ENCODE measurements at places on chromosomes 1 and 21. TPM values are rescaled to one million over a fixed set of nuclear protein-coding genes. Genes with fewer than 3 reads are reported as not detected.

Gene AMY1C
- not detected for total RNA-seq

Gene LEFTY2
- total RNA-seq: not detected

- DNase-seq: peak; percentile 40
Observed at GRCh38 chr21:36288651-36289243, 31.2 kb upstream of the MORC3 start.

Gene SHE
- not detected for total RNA-seq

Gene DIRAS3
- 0.24 TPM for total RNA-seq

Gene KRTAP7-1
- not detected for total RNA-seq

- DNase-seq: peak; percentile 53
Observed at GRCh38 chr1:151060007-151060656, at the start of gene MLLT11. TSS of gene MLLT11 (plus strand) at chr1:151060397. CDS start at chr1:151067225, 6,828 bp downstream.

Gene ADAMTS5
- total RNA-seq: not detected

GRCh38 chr1:170555370-170555769, 23.4 kb downstream of the GORAB start:
- DNase-seq: no peak

- DNase-seq: no peak
Observed at GRCh38 chr1:149963358-149963757, 26.7 kb upstream of the MTMR11 start.

DNA sequence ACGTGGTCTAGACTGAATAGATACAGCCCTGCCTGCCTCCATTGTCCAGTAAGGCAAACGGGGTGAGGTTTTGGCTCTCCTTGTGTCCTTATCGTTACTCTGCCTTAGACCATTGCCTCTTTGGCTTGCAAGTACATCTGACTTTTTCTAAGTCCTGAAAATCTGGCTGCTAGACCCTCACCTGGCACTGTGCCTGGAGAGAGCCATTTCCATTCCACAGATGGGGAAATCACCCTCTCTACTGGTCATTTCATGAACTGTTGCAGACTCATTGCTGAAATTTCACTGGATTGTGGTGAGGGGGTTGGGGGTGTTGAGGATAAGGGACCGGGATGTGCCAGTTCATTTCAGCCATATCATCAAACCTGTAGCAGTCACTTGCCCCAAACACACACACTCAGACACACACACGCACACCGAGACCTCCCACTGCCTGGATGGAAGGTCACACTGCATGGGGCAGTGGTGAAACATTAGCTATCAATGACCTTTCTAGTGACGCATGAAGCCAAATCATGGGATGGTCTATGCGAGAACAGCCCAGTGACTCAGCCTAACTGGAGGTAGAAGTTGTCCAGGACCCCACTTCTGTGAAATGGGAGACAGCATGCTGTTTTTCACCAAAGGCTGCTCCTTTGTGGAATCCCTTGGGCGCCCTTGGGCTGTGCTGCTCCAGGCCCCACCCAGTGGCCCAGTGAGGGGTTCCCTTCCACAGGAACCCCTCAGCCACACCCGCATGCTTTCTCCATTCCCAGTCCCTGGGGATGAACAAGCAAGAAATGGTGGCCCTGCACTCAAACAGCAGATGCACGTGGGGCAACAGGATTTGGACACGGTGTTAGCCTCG, 34.9 kb upstream of the VASH2 start:
- DNase-seq: no peak

GRCh38 chr1:221335161-221336101, 406.5 kb downstream of the DUSP10 start:
- peak; percentile 63 for DNase-seq

Gene AMY1A
- total RNA-seq: not detected

Gene NES
- total RNA-seq: 0.14 TPM

DNA sequence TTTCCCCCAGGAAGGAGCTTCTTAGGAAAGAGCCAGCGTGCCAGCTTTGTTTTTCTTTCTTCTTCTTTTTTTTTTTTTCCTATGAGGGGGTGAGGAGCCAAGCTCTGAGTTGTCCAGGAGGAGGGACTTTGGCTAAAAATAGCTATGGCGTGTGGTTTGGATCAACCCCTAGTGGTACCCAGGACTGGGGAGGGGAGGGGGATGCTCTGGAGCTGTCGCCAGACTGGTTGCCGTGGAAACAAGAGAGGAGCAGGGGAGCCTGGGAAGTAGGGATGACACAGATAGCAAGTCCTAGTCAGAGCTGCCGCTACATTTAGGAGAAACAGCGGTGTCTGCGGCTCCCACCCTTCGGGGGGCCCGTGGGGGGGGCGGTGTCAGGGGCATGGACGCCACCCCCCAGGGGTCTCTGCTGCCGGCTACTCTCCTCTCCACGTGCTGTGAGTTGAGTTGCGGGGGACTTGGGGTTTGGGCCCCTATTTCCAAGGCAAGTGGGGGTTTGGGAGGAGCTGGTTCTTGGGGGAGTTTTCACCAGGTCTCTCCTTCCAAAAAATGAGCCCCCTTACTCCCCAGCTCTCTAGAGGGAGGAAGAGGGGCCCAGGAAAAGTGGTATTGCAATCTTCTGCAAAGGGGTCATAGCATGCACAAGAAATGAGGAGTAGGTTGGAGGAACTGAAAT, at the start of gene KCNJ9:
TSS of gene KCNJ9 (plus strand) at position 278 of the 676 bp plus-strand sequence. CDS start 2,493 bp downstream, outside the sequence.
- DNase-seq: no peak

GRCh38 chr1:1599030-1599934, 653 bp downstream of the FNDC10 start:
- no peak for DNase-seq

- no peak for DNase-seq
Observed at GRCh38 chr1:200373811-200374231, 36.0 kb downstream of the ZNF281 start.

GRCh38 chr21:34184232-34184631, 110.9 kb downstream of the MRPS6 start:
- DNase-seq: no peak

Gene TBX15
- not detected for total RNA-seq

Gene KRTAP20-1
- not detected for total RNA-seq

- DNase-seq: no peak
Observed at GRCh38 chr1:150516616-150517015, 1.1 kb downstream of the FALEC start.

- no peak for DNase-seq
Observed at GRCh38 chr1:109935451-109935900, 24.8 kb downstream of the CSF1 start.

Gene ACTL8
- total RNA-seq: not detected

- DNase-seq: peak; percentile 69
Observed at GRCh38 chr1:179178950-179179349, 50.5 kb downstream of the ABL2 start.

Gene C2CD4D
- total RNA-seq: 0.18 TPM

GRCh38 chr1:169127305-169127704, 20.8 kb downstream of the ATP1B1 start:
- no peak for DNase-seq

Gene CR1
- not detected for total RNA-seq

Gene LRRC38
- not detected for total RNA-seq

Gene BTBD8
- total RNA-seq: 1.4 TPM

All from foreskin keratinocyte (primary cell).